Activated T-helper 1 cell treated with anti-CD3 and anti-CD28 coated beads, Interleukin-12 subunit alpha, Interleukin-12 subunit beta, Interleukin-2, Interleukin-4 antibody, amounts not matched to agents 30 ng/mL and 10 ng/mL and 1 ng/mL, durations not matched to agents 14 hours and 24 hours and 36 hours (primary cell): ENCODE measurements at places on chromosomes 6 and 20.
A peak's percentile ranks its signal among the peaks of the same experiment; 100 is the strongest.

GRCh38 chr20:5077761-5078387 lies 41.9 kb downstream of the PCNA start:
- DNase-seq = peak; percentile 19

- DNase-seq = no peak
Observed at GRCh38 chr20:59331721-59332329, 31.4 kb downstream of the EDN3 start.

DNA sequence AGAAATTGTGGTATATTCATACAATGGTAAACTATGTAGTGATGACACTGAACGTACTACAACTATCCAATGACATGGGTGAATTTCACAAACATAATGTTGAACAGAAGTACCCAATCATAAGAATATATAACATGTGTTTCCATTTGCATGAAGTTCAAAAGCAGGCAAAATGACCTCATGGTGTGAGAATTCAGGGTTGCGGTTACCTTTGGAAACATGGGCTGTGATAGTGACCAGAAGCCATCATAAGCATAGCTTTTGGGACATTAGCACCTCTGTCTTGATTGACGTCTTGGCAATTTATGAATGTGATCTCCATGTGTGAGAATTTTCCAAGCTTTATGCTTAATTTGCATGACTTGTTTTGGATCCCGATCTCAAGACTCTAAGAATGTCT lies 500.1 kb upstream of the JAG1 start:
- DNase-seq = no peak

DNA sequence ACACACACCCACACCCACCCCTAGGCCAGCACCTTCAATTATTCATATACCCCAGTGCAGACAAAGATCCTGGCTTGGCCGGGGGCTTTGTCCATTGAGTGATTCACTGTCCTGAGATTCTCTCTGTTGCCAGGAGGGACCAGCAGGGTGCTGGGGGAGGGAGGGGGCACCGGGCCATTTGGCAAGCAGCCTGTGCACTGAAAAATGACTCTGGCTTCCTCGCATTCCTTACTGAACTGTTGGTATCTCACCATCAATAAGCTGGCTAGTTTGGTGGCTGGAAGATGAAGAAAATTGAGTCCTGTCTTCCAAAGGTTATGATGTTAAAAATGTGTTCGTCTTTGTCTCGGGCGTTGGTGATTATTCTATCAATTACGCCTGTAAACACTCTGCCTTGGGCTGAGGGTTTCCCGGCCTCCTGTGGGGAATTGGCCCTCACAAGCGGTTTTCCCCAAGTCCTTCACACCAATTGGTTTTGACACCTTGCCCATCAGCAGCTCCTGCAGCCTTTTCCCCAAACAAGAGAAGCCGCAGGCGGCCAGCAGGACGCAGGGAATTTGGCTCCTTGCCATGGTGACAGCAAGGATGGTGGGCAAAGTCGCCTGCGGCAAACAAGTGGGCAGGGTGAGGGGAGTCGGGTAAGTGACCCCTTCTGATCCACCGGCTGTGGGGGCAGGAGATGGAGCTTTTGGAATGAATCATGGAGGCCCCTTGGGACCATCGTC lies 4.9 kb downstream of the VSTM2L start:
- no peak for DNase-seq

DNA sequence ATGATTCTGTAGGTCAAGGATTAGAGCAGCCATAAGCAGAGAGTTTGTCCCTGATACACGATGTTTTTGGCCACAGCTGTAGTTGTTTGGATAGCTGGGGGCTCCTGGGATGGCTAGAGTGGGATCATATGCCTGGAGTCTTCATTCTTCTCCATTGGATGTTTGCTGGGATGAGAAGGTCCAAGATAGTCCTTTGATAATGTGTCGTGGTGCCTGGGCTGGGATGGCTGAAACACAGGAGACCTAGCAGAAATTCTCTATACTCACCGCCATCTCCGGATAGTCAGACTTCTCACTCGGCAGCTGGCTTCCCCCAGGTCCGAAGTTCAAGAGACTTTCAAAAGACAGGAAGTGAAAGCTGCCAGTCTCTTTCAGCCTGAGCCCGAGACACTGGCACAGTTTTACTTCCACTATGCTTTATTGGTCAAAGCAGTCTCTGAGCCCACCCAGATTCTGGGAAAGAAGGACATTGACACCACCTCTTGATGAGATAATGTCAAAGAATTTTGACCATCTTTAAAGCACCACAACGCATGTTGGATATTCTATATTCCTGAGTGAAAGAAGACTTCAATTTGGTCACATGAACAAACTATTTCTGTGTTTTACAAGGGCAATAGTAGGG lies 16.0 kb downstream of the MARCKS start:
- DNase-seq = no peak
